ENCODE measurements at places on chromosomes 13 and 19. TPM values are rescaled to one million over a fixed set of nuclear protein-coding genes. Genes with fewer than 3 reads are reported as not detected.

- H3K36me3 ChIP-seq = peaks cover 16% of the 10 kb centered on the region
- peak overlapping the region; percentile 23 for H3K27ac ChIP-seq
Observed at GRCh38 chr19:35720163-35720524, 2.3 kb downstream of the KMT2B start.

- H3K4me1 ChIP-seq = no peaks in the 10 kb centered on the region
- H3K4me3 ChIP-seq = no peak overlapping the region
- H3K36me3 ChIP-seq = no peaks in the 10 kb centered on the region
- no peaks in the 10 kb centered on the region for H3K27me3 ChIP-seq
- H3K27ac ChIP-seq = no peak overlapping the region
Observed at GRCh38 chr13:59587971-59588716, 575.6 kb downstream of the DIAPH3 start.

DNA sequence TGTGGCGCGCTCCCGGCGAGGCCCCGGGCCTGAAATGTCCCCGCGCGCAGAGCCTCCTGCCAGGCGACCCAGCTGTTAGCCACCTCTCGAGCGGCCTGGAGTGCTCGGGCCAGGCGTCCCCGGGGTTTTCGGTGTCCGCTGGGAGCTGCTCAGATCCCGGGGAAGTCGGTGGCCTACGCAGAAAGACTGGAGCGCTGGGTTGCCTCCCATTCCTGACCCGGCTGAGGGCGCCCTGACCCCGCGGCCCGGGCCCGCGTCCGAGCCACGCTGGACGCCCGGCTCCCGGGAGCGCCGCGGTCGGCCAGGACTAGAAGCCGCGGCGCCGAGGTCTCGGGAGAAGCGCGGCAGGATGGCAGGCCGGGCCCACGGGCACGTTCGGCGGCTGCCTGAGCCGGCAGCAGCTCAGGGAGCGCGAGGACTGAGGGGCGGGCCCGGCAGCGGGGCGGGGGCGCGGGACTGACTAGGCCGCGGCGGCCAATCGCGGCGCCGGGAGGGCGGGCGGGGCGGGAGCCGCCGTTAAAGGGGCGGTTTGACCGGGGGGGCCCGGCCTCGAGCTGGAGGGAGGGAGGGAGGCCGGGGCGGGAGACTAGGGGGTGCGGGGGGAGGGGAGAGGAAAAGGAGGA, 1.3 kb upstream of the ZIC2 start:
- H3K27me3 ChIP-seq = peaks cover 100% of the 10 kb centered on the region
- peaks cover 28% of the 10 kb centered on the region for H3K4me1 ChIP-seq

The ZNF100 gene
- total RNA-seq = 5.2 TPM

DNA sequence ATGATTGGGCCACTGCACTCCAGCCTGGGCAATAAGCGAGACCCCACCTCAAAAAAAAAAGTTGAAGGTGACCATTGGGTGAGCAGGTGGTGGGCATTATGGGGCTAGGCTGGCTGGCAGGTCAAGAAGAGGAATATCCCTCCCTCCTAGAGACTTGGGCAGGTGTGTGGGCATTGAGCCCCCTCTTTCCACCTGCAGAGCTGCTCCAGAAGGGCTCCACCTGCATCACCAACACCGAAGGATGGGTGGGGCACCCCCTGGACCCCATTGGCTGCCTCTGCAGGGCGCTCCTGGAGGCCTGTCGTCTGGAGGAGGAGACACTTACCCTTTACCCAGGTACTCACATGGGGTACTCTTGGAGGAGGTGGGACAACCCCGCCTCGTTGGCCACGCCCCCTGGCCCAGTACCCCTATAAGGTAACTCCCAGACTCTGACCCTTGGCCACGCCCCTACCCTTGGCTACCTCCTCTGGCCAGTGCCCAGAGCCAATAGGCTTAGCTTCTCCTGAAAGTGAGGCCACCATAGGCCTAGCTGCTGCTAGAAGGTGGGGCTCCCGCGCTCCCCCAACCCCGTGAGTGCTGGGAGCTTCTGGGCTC, 21.9 kb downstream of the ZSWIM4 start:
- DNase-seq = no peak
- H3K4me1 ChIP-seq = no peaks in the 10 kb centered on the region
- H3K4me3 ChIP-seq = no peak overlapping the region
- H3K36me3 ChIP-seq = no peaks in the 10 kb centered on the region

DNA sequence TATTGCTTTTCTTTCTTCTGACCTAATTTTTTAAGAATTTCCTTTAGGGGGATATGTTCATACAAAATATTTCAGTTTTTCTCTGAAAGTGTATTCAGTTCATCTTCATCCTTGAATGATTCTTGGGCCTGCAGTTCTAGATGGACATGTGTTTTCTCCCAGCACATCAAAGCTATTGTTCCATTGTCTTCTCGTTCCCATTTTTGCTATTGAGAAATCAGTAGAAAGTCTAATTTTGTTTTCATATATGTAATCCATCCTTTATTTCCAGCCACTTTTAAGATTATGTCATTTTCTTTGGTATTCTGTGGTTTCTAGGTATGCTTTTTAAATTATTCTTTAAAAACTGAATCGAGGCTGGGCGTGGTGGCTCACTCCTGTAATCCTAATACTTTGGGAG, 15.8 kb upstream of the GRAMD1A start:
- H3K27ac ChIP-seq = no peak overlapping the region
- no peaks in the 10 kb centered on the region for H3K27me3 ChIP-seq
- no peak overlapping the region for H3K4me3 ChIP-seq
- H3K36me3 ChIP-seq = no peaks in the 10 kb centered on the region

DNA sequence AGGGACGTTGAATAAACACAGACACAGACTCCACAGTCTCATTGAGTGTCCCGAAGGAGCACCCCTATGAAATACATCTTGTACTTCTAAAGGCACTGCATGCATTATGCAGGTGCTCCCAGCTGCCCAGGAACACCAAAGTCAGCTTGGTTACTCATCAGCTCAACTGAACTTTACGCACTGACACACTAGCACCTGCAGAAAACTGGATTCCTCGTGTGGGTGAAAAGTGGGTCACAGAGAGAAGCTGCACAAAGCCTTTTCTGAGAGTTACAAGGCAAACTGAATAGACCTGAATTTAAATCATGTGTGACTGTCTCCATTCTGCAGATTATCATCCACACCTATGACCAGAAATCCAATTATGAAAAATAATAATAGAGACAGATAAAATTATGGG, 527.5 kb upstream of the NBEA start:
- H3K4me1 ChIP-seq = peaks cover 3% of the 10 kb centered on the region
- no peaks in the 10 kb centered on the region for H3K36me3 ChIP-seq
- no peak overlapping the region for H3K4me3 ChIP-seq
- H3K27me3 ChIP-seq = no peaks in the 10 kb centered on the region
- DNase-seq = no peak

DNA sequence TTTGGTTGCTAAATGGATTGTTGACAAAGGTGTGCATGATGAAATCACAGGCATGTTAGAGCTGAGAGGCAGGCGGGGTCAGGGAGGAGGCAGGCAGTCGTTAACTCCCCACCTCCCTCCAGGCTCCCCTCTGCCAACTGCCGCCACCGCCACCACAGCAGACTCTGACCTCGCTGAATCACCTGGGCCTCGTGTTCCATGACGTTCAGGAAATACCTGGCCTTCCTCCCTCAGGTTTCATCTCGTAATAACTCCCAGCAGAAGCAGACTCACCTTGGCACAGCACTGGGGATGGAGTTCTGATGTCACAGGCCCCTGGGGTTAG, 198.5 kb downstream of the KATNAL1 start:
- no peak overlapping the region for H3K27ac ChIP-seq
- H3K4me3 ChIP-seq = no peak overlapping the region
- peaks cover 9% of the 10 kb centered on the region for H3K4me1 ChIP-seq
- H3K36me3 ChIP-seq = no peaks in the 10 kb centered on the region
- DNase-seq = no peak
- no peaks in the 10 kb centered on the region for H3K27me3 ChIP-seq

DNA sequence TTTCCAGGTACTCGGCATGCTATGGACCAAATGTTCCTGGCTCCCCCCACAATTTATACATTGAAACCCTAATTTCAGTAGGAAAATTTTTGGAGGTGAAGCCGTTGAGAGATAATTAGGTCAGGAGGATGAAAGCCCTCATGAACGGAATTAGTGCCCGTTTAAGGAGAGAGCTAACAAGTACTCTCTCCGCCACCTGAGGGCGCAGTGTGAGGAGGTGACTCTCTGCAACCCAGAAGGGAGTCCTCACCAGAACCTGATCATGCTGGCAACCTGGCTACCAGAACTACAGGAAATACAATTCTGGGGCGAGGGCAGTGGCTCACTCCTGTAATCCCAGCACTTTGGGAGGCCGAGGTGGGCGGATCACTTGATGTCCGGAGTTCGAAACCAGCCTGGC, 397.8 kb downstream of the SLITRK5 start:
- H3K4me3 ChIP-seq = no peak overlapping the region
- no peak overlapping the region for H3K27ac ChIP-seq
- no peaks in the 10 kb centered on the region for H3K27me3 ChIP-seq
- H3K36me3 ChIP-seq = no peaks in the 10 kb centered on the region
- no peaks in the 10 kb centered on the region for H3K4me1 ChIP-seq

DNA sequence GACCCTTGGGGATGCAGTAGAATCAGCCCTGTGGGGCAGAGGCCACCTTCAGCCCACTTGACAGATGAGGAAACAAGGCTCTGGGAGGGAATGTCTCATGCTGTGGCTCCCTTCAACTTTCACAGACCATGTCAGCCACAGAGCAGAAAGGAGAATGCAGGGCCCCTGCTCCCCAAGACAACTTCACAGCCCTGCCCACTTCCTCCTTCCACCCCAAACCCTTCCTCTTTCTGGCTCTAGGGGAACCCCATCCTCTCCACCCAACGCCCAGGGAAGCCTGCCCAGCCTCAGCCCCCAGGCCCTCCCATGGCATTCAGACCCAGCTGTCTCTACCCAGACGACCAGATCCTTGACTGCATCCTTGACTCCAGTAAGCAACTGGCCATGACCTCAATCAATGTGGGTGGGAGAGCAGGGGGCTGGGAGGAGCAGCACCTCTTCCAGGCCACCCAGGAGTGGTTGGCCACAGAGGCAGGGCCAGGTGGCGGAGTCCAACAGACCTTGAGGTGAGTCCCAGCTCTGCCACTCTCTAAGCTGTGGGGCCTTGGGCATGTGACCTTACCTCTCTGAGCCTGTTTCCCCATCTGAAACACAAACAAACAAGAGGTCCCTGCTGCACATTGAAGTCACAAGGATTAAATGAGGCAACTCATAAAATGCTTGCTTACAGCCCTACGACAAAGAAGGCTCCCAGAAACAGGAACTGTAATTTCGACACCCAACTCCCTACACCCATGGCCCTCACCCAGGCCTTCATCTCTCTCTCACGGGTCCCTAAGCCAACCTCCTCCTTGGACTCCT, 15.8 kb downstream of the DEDD2 start:
- peaks cover 20% of the 10 kb centered on the region for H3K4me1 ChIP-seq
- no peak for DNase-seq
- H3K27ac ChIP-seq = peak overlapping the region; percentile 65
- H3K4me3 ChIP-seq = no peak overlapping the region
- peaks cover 90% of the 10 kb centered on the region for H3K36me3 ChIP-seq

GRCh38 chr13:58865286-58865685, 1233.7 kb downstream of the PCDH17 start:
- H3K4me1 ChIP-seq = no peaks in the 10 kb centered on the region
- no peak overlapping the region for H3K27ac ChIP-seq
- DNase-seq = no peak
- no peak overlapping the region for H3K4me3 ChIP-seq
- H3K36me3 ChIP-seq = no peaks in the 10 kb centered on the region
- no peaks in the 10 kb centered on the region for H3K27me3 ChIP-seq

The SRRM5 gene
- not detected for total RNA-seq

The SMIM44 gene
- total RNA-seq = not detected

The MISP3 gene
- 5.1 TPM for total RNA-seq

GRCh38 chr19:55258476-55258827, 365 bp downstream of the PPP6R1 start:
- no peak for DNase-seq
- H3K27ac ChIP-seq = peak overlapping the region; percentile 93
- no peaks in the 10 kb centered on the region for H3K36me3 ChIP-seq
- H3K27me3 ChIP-seq = no peaks in the 10 kb centered on the region
- H3K4me3 ChIP-seq = peak overlapping the region; percentile 99

DNA sequence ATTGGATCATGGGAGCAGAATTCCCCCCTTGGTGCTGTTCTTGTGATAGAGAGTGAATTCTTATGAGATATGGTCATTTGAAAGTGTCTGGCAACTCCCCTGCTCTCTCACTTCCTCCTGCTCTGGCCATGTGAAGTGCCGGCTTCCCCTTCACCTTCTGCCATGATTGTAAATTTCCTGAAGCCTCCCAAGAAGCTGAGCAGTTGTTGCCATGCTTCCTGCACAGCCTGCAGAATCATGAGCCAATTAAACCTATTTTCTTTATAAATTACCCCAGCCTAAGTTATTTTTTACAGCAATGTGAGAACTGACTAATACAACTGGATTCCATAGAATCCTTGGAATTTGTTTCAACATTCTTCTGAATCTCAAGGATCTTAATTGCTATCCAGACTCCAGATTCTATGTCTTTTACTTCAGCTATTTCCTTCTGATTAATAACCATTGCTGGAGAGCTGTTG, 328.1 kb downstream of the SLITRK5 start:
- DNase-seq = no peak
- no peak overlapping the region for H3K27ac ChIP-seq
- H3K36me3 ChIP-seq = no peaks in the 10 kb centered on the region
- H3K27me3 ChIP-seq = no peaks in the 10 kb centered on the region

GRCh38 chr13:98473135-98473787, 103.6 kb downstream of the STK24 start:
- H3K27me3 ChIP-seq = no peaks in the 10 kb centered on the region
- DNase-seq = peak; percentile 39
- peaks cover 5% of the 10 kb centered on the region for H3K36me3 ChIP-seq
- H3K4me3 ChIP-seq = no peak overlapping the region

DNA sequence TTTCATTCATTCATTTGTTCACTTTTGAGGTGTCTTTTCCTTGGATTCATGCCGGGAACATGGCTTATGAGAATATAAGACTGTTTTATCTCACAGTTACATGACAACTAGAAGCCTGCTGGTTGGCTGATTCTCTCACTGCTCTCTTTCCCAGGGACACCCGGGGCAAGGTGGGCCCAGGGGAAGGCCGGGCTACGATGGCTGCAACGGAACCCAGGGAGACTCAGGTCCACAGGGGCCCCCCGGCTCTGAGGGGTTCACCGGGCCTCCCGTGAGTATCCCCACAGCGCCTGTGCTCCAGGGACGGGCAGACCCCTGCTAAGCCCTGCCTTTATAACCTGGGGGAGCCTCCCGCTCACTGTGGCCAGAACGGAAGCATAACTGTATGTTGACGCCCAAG, 121.2 kb downstream of the COL4A2 start:
- no peak overlapping the region for H3K4me3 ChIP-seq
- H3K27me3 ChIP-seq = no peaks in the 10 kb centered on the region
- H3K4me1 ChIP-seq = peaks cover 59% of the 10 kb centered on the region
- H3K36me3 ChIP-seq = no peaks in the 10 kb centered on the region
- no peak overlapping the region for H3K27ac ChIP-seq
- DNase-seq = peak; percentile 2

The CD22 gene
- 0.49 TPM for total RNA-seq

- no peaks in the 10 kb centered on the region for H3K27me3 ChIP-seq
- peak overlapping the region; percentile 2 for H3K4me3 ChIP-seq
- peaks cover 84% of the 10 kb centered on the region for H3K36me3 ChIP-seq
- no peaks in the 10 kb centered on the region for H3K4me1 ChIP-seq
- DNase-seq = peak; percentile 5
Observed at GRCh38 chr19:310141-310651, 19.0 kb upstream of the PLPP2 start.

GRCh38 chr13:54965881-54966280, 1937.3 kb downstream of the OLFM4 start:
- DNase-seq = no peak
- H3K27me3 ChIP-seq = no peaks in the 10 kb centered on the region
- H3K4me1 ChIP-seq = no peaks in the 10 kb centered on the region
